ENCODE measurements at places on chromosomes 5 and 9.
A peak's percentile ranks its signal among the peaks of the same experiment; 100 is the strongest.

GRCh38 chr9:98344581-98344980 lies 89.1 kb upstream of the TBC1D2 start:
- DNase-seq: no peak

GRCh38 chr9:6495466-6495865 lies 82.5 kb downstream of the UHRF2 start:
- no peak for DNase-seq

DNA sequence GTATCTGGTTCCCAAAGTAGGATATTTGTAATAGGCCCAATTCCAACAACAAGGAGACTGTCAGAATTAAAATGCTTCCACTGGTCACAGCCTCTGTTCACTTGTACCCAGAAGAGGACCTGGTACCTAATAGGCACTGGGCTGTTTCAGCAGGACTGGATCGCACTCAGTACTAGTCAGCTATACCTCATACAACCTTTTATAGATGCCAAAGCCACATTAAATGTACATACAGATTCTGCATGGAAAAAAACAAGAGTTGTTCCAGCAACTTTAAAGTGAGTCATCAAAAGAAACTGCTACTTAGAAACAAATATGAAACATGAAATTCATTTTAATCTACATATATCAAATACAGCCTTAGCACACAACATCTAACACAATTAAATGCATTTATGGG lies 87.5 kb downstream of the GPR21 start:
- DNase-seq: no peak

DNA sequence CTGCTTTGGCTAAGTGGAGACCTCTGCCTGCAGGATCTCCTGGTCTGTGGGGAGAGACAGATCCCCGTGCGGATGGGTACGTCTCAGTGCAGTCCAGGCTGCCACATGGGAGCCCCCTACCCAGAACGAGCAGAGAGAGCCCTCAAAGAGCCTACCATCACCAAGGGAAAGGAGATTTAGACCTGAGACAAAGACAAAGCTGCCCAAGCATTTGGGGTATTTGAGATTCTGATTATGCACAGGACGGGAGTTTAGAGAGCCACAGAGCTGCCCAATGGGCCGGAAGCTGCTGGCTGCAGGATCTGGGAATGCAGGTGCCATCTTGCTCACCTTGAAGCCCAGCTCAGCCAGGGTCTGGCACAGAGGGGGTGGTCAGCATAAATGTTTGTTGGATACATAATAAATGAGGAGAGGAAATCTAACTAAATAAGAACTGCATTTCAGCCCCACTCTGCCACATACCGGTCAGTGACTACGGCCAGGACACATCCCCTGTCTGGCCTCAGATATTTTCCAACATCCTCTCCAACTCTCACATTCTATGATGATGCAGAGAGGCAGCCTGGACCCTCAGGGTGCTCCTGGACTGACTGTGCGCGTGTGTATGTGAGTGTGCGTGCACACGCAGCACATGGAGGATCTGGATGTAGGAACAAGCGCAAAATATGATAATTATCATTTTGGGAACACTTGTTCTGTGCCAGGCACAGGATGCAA lies 157.8 kb downstream of the FGF18 start:
- DNase-seq: no peak

GRCh38 chr5:108760512-108760911 lies 12.8 kb downstream of the FER start:
- DNase-seq: no peak

GRCh38 chr5:146561711-146562110 lies 45.7 kb upstream of the GPR151 start:
- no peak for DNase-seq

- no peak for DNase-seq
Observed at GRCh38 chr9:22446950-22447617, 460 bp downstream of the DMRTA1 start.

DNA sequence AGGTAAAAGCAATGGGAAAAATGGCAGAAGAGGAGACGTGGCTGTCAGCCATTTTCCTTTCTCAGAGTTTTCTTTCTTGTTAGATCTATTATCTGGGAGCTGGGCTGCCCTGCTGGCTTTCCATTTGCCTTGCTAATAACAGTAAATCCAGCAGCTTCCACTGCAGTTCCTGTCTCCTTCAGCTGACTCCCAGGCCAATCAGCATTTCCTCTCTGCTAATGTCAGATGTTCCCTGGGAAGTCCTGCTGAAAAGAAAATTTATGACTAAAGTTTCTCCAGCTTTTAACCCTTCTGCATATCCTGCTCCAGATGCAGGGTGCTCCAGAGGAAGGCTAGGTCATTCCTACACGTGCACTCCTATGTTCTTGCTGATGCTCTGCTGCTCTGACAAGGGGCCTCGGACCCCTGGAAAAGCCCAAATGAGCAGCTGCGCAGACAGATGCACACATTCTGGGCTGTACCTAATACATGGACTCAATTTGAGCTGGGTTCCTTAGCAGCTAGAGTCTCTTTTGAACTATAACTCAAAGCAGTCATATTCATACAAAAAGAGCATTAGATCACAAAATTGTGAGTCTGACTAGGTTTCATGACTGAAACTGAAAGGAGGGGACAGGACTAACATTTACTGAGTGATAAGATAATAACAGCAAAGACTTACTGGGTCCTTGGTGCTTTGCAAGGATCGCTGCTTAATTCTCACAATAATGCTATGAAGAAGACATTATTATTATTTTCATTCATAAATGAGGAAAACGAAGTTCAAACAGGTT lies 182.2 kb downstream of the MAPKAP1 start:
- no peak for DNase-seq

GRCh38 chr9:27337236-27337635 lies 40.3 kb upstream of the EQTN start:
- no peak for DNase-seq

DNA sequence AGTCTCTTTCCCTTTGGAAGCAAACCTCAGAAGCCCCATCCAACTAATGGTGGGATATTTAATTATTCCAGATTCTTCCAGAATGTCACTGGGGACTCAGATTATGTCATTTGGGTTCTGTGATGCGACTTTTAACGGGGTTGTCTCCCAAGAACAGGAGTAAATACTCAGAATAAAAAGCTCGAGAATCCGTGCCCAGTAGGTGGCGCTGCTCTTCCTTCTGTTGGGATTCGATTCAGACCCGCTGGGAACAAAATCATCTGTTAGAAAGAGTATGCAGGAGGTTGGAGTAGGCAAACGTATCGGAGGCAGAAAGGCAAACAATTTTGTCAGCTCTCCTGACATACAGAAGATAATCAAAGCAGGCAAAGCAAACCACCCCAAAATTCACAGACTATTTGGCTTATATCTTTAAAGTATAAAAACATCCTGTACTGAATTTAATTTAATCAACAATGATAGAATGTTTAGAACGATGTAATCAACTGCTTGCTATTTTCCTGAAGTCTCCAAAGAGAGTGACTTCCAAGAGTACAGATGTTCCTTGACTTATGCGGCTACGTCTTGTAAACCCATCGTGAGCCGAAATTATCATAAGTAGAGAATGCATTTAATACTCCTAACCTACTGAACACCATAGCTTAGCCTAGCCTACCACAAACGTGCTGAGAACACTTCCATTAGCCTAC lies 169.8 kb upstream of the RAI14 start:
- DNase-seq: peak; percentile 85

DNA sequence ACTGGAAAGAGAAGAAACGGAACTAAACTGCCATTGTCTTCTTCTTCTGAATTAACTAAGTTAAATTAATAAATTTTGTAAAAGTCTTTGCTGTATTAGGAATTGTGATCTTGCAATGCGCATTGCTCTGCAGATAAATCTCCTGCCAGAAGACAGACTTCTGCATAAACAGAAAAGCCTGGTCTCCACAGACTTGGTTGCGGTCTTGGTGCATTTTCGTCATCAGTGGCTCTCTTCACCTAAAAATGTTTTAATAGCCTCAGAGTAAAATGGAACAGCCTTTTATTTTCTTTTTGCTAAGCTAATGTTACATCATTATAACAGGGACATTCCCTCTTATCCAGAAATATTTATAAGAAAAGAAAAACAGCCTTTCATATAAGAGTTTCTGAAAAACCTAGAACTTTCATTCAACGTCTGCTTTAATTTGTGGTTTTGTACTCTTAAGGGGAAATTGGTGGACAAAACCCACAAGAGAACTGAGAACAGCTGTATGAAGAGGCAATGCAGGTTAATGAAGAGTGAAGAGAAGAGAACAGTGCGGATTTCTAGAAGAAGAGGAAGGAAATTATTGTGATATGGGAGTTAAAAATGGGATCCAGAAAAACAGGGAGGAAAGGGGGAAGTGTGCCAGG lies 10.1 kb downstream of the IFNA5 start:
- no peak for DNase-seq

DNA sequence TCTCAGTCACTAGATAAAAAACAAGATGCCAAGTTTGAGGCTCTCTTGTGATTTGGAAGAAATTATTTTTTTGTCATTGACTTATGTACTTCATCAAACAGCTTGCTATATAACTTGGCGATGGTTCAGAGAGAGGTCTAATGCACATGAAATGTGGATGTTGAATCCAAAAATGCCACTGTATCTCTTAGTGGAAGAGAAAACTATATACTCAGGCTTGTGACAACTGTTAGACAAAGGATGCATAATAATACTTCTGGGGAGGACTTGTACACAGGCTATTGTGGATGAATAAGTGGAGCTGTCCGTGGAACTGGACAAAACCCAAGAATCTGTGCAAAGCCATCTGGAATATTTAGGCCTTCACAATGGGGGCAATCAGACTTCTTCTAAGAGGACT lies 162.9 kb upstream of the NMUR2 start:
- DNase-seq: no peak

DNA sequence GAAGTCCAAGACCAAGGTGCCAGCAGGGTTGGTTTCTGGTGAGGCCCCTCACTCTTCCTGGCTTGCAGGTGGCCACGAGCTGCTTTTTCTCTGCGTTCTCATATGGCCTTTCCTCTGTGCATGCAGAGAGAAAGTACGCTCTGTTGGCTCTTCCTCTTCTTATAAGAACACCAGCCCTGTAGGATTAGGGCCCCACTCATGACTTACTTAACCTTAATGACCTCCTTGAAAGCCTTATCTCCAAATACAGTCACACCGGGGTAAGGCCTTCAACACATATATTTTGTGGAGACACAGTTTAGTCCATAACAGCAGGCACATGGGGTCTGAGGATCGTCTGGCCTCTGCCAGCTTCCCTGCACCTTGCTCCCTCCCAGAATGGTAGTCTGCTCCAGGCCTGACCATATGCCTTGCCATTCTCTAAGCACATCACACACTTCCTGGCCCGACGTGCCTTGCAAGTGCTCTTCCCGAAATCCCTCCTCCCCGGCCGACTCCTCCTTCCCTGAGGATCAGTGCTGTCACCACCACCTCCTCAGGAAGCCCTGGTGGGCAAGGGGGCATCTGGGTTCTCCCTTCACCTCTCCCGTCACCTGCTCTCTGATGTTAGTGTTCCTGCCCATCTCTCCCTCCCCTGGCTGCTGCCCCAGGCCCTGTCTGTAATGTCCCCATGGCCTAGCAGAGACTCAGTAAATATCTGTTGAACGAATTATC lies 200.7 kb downstream of the AOPEP start:
- no peak for DNase-seq

DNA sequence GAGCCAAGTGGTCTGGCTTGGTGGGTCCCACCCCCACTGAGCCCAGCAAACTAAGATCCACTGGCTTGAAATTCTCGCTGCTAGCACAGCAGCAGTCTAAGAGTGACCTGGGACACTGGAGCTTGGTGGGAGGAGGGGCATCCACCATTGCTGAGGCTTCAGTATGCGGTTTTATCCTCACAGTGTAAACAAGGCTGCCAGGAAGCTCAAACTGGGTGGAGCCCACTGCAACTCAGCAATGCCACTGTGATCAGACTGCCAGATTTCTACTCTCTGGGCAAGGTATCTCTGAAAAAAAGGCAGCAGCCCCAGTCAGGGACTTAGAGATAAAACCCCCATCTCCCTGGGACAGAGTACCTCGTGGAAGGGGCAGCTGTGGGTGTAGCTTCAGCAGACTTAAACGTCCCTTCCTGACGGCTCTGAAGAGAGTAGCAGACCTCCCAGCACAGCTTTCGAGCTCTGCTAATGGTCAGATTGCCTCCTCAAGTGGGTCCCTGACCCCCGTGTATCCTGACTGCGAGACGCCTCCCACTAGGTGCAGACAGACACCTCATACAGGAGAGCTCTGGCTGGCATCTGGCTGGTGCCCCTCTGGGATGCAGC lies 18.2 kb upstream of the STK32A start:
- no peak for DNase-seq

DNA sequence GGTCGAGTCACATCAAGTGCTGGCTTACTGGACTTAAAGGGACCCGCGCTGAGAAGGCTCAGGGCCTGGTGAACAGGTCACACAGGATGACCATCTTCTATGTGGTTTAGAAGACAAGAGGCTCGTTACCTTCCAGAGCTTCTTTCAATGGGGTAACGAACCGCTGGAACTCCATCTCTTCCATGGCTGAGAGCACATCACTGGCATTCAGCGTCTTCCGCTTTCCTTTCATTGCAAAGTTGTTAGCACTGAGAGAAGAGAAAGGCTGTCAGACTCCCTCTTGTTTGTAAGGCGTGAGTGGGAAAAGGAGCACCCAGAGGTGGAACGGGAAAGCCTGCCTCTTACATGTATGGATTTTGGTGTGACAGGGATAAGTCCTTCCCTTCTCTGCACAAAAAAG lies 994 bp downstream of the POLE3 start:
- DNase-seq: no peak

DNA sequence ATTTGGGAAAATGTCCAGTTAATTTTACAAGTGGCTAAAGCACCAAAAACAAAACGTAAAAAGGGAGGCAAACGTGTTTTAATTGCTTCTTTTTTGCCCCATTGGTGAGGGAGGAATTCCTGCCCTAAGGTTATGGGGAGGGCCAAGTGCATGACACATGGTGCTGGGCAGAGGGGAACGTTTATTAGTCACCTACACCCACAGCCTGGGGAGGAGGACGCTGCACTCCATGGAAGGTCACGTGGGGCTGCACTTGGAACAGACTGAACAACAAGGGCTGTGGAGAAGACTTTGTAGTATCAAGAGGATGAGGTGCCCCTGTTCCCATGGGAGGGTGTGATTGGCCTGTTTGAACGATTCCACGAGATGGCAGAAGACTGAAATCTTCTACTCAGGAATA lies 13.7 kb upstream of the ADAMTS16 start:
- DNase-seq: no peak

DNA sequence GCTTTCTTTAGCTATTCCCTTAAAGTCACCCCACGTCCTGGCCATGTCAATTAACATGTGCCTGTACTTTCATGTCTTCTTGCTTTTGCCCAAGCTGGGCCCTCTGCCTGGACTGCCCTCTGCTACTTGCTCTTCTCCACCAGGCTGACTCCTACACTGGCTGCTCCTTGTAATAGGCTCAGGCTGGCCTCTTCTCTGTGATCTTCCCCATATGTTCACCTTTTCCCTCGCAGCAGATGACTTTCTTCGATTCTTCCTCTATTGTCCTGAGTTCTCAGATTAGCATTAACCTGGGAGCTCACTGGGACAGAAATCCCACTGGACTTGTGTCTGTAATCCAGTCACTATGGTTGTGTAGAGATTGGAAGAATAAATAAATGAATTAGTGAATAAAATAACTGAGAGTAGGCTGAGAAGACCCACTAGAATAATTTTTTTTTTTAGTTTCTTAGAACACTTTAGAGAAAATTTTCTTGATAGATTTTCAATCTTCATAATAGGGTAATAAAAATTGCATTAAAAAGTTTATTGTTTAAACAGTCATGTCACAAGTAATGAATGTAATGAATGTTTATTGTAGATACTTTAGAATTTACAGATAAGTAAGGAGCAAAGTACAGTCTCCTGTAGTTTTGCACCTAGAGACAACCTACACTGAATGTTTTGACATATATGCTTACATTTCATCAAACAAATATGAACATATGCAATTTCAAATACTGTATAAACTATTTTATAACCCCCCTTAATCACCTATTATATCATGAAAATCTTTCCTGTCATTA lies 47.4 kb upstream of the TNFSF15 start:
- DNase-seq: peak; percentile 39

- no peak for DNase-seq
Observed at GRCh38 chr5:131396015-131396414, 132.2 kb downstream of the CDC42SE2 start.
